Stimulated activated CD8-positive, alpha-beta memory T cell treated with anti-CD3 and anti-CD28 coated beads, Interleukin-4, amount 100 ng/mL, for 1 hour (primary cell): ENCODE measurements at places on chromosomes 1 and 21.

DNA sequence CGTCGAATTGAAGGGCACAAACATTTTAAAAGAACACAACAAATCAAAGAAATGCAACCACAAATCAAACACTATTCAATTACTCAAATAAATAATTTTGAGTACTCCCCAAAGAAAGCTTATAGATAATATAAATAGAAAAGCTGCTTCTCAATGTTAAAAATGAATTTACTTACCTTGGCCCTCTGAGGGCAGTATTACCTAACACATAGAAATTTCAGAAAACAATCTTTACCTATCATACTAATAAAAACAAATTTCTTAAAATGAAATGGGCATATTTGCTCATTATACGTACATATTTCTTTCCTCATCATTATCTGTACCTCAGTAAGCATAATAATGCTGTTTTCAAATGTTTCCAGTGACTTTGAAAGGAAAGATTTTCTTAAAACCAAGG lies 141.8 kb downstream of the AKT3 start:
- no peak for DNase-seq

GRCh38 chr1:246907472-246907871 lies 24.3 kb downstream of the AHCTF1 start:
- no peak for DNase-seq

GRCh38 chr1:55427606-55428005 lies 212.4 kb upstream of the USP24 start:
- no peak for DNase-seq

DNA sequence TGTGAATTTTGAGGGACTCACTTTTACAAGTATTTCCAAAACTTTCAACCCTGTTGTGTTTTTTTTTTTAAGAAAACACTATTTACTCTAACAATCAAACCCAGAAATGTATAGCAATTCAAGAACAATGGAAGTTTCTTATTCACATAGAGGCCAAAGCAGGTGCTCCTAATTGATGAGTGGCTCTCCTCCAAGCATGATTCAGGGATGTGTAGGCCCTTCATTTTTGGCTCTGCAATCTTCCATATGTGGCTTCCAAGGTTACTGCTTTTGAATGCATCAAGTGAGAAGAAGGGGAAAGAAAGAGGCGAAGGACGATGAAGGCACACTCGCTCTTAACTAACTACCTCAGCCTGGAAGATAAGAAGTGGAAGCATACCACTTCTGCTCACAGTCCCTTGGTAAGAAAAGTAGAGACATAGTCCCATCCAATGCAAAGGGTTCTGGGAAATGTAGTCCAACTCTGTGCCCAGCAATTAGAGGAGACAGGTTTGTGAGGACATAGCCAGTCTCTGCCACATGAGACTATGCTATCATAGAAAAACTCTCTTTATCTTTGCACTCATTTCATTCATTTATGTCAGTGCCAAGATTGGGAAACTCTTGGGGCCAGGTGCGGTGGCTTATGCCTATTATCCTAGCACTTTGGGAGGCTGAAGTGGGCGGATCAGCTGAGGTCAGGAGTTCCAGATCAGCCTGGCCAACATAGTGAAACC lies 46.0 kb downstream of the OPTC start:
- no peak for DNase-seq

GRCh38 chr1:68516066-68516465 lies 19.2 kb upstream of the DEPDC1 start:
- no peak for DNase-seq
